Stimulated activated CD4-positive, alpha-beta T cell treated with anti-CD3 and anti-CD28 coated beads, Interleukin-2, amount 100 ng/mL, for 4 hours (primary cell): ENCODE measurements at places on chromosomes 4 and X.

DNA sequence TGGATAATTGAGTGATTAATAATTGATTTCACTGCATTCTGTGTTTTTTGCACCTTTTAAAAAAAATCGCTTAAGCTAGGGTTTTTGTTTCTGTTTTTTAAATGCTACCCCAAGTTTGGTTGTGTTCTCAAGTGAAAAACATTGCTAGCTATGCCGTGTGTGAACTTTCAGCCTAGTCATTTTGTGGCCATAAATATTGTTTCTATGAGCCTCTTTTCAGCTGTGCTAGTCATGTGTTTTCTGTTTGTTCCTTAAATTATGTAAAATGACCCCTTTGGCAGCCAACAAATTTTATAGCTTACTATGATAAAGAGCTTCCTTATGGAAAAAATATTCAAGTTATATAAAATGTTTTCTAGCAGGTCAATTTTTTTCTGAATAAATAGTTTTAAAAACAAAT is 59.1 kb downstream of the GALNT7 start:
- DNase-seq, result no peak

DNA sequence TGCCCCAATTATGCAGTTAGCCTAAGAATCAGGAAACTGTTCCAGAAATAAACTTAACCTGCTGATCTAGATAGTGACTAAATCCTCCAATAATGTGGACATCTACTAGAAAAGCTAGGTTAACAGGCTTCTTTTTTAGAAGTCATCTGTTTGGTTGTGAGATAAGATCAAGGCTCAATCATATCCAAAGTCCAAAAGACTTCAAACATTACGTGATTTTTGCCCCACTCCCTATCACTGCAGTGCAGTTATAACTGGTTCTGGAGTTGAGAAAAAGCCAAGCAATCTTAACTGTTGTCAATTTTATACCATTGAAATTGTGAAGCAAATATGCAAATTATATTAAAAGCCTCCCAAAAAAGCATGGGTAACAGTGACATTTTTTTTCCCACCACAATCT is 781.4 kb downstream of the KLHL13 start:
- DNase-seq, result no peak

GRCh38 chrX:19496711-19497110 is 18.6 kb downstream of the MAP3K15 start:
- no peak for DNase-seq

- DNase-seq, result no peak
These were observed 69.0 kb downstream of the STAG2 start for GRCh38 chrX:124030520-124030919.

DNA sequence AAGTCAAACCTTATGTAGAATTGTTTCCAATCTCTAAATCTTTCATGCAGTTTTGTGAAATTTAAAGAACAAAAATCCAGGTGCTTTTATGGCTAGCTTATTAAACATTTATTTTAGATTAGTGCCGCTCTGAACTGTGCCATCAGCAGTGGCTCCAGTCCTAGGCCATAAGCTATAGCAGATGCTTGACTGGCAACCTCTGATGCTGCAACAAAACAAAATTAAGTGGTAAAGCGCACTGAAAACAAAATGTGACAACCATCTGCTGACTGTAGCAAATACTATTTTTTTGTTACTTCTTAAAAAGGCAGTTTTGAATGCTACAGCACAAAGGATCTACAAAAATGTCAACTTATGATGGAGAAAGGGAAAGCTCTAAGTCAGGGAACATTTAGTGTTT is 237.4 kb downstream of the DCLK2 start:
- DNase-seq, result no peak

- no peak for DNase-seq
These were observed 98.5 kb upstream of the MAGEB16 start for GRCh38 chrX:35699642-35700041.

DNA sequence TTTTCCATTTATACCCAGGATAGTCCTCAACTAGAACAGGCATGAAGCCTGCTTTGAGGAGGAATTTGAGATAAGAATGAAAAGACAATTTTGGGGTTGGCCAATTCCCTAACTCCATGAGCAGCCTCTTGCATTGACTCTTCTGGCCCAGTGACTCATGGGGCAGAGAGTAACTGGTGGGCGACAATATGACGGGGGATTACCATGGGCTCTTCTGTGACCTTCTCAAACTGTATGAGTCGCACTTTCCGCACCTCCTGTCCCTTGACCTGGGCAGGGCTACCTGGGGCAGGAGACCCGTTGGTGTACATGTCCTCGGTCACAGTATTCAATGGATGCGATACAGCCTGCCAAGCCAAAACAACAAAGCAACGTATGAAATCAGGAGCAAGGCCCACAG is 13.3 kb downstream of the MPP1 start:
- no peak for DNase-seq

GRCh38 chr4:65502131-65502701 is 168.1 kb downstream of the EPHA5 start:
- DNase-seq, result no peak

GRCh38 chr4:182233310-182234090 is 9.7 kb upstream of the TENM3 start:
- no peak for DNase-seq

- no peak for DNase-seq
These were observed 16.6 kb downstream of the MAGEA9B start for GRCh38 chrX:149570668-149571067.

DNA sequence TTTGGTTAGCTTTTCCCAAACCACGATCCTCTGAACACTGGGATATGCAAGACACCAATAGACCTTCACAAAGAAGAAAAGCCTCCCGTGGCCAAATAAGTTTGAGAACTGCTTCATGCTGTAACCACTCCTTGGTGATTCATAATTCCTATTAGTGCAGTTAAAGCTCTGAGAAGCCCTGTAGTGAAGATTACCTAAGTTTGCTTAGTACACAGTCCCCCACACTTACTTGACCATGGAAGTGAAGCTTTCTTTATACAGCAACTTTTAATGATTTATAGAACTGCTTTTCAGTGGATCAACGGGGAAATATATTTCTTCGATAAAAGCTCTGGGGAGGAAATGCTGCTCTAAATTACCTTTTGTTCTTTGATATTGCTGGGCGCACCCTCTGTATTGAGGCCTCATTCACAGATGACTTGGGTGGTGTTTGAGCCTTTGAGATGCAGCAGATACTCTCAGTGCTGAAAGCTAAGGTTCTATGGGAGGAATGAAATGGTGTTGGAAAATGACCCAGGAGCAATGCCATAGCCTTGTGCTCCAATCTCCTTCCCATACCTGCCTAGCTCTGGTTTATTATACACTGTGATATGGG is 67.4 kb downstream of the CBLL2 start:
- no peak for DNase-seq

GRCh38 chr4:173917255-173917960 is 366.1 kb downstream of the FBXO8 start:
- no peak for DNase-seq

DNA sequence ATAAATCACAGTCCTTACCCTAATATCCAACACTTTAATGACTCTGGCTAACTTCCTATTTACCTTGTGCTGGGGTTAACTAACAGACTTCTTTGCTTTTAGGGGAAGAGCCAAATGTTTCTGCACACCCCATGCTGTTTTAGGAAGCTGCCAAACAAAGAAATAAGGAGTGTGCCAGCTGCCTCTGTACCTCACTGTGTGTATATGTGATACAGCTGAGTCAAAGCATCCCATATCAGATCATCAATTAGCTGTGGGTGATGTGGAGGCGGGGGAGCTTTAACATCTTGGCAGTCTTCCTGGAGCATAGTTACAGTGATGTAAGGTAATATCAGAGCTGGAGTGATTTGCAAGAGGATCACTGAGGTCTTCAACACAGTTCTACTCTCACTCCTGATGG is 95.4 kb downstream of the COL25A1 start:
- DNase-seq, result no peak

- peak; percentile 16 for DNase-seq
These were observed at the start of gene NALF2 for GRCh38 chrX:69503782-69504625. NALF2 (plus strand) TSS chrX:69504326; CDS start chrX:69505283, 957 bp downstream.
